ENCODE measurements at places on chromosomes 4 and X.

- no peak for DNase-seq
These were observed 443.0 kb downstream of the PCDH10 start for GRCh38 chr4:133592106-133592505.

- DNase-seq = peak; percentile 13
These were observed at the start of gene FRMPD4 for GRCh38 chrX:12138361-12139313. Gene FRMPD4 (plus strand): TSS chrX:12138473. CDS start chrX:12138972, 499 bp downstream.

DNA sequence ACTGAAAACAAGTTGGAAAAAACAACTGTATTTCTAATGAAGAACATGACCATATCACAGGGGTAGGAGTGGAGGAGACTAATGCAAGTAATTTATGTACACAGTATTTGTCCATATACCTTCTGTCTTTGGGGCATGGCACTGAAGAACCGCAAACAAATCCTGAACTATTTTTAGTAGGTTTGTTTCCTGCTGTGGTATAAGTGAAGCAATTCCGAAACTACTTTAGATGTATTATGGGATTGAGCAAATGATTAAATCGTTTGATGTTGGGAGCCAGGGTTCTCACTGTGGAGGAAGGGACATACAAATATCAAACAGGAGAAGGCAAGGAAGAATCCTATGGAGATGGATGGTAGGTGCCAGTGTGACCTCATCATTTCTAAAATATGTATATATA, 18.9 kb upstream of the SH3KBP1 start:
- DNase-seq = no peak

DNA sequence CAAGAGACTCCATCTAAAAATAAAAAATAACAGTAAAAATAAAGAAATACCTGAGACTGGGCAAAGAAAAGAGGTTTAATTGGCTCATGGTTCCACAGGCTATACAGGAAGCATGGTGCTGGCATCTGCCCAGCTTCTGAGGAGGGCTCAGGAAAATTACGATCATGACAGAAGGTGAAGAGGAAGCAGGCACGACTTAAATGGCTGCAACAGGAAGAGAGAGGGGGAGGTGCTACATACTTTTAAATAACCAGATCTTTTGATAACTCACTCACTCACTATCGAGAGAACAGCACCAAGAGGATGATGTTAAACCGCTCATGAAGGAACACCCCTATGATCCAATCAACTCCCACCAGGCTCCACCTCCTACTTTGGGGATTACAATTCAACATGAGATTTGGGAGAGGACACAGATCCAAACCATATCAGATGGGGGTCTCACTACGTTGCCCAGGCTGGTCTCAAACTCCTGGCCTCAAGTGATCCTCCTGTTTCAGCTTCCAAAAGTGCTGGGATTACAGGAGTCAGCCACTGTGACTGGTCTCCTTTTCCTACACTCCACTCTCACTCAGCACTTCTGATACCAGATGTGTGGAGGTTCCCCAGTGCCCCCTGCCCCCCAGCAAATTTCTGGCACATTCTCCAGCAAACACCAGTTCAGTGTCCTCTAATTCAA, 11.9 kb upstream of the ZNF157 start:
- peak; percentile 6 for DNase-seq

- peak; percentile 66 for DNase-seq
These were observed 102.4 kb downstream of the CLNK start for GRCh38 chr4:10582059-10582686.

DNA sequence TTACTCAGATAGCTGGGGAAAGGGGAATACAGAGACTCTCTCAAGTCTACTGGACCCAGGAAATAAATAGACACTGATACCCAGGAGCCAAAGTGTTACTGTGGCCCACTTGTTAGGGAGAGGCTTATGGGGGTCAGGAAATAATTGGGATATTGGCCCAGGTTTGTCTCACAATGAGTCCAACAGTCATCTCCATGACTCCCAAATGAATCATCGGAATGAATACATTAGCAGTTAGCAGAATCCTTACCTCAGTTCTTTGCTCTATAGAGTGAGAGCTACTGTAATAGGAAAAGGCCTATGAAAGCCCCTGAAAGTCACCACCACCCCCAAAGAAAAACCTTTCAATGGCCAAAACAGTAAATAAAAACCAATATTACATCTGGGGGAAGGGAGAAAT, 42.4 kb upstream of the ARHGEF6 start:
- peak; percentile 40 for DNase-seq

- DNase-seq = no peak
These were observed 3.5 kb downstream of the RAB9B start for GRCh38 chrX:103828529-103828928.

GRCh38 chrX:100939333-100939732, 10.6 kb upstream of the XKRX start:
- DNase-seq = no peak

GRCh38 chr4:147524601-147525000, 43.7 kb downstream of the EDNRA start:
- peak; percentile 24 for DNase-seq

DNA sequence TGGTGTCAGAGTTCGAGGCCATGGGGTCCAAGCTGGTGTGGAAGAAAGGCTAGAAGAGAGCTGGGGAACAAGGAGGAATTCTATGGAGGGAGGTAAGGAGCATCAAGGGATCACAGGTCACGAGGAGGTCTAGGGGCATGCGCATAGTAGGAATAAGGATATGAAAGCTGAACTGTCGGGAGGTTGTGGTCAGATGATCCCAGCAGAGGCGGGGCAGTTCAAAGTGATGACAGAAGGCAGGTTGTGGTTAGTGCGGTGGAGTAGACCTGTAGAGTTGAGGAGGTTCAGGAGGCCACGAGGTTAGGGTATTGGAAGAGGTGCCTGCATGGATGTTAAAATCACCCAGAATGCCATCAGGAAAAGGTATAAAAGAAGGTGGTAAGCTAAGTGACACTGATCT, 156.3 kb downstream of the TMEM164 start:
- no peak for DNase-seq

DNA sequence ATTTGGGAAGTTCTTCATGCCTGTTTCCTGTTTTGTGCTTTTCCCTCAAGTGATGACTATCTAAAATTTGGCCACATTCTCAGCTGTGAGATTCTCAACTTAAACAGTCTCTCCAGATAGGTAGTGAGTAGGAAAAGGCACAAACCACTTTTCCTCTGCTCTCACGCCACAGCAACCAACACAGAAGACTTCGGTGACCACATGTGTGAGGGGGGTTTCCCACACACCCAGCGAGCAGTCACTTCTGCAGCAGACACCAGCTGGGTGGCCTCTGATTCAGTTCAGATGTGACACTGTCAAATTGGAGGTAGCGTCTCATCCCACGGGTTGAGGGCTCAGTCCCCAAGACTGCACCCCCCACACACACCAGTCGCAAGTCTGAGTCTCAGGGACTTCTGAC, 25.1 kb upstream of the CLDN34 start:
- DNase-seq = no peak

DNA sequence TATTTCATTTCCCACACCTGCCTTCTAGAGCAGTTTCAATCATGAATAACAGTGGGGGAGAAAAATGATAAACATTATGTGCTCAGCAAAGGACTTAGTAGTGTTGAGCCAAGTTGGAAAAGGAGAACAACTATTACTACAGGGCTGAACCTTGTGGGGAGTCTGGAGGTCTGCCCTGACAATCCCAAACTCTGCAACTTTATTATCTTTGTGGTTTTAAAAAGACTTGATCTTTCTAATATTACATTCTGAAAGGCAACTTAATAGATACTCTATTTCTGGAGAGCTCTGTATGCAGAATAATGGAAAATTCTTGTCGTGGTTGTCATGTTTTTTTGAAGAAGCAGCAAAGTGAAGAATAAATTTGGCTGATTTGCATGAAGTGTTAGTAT, 116.1 kb downstream of the SPCS3 start:
- peak; percentile 87 for DNase-seq

DNA sequence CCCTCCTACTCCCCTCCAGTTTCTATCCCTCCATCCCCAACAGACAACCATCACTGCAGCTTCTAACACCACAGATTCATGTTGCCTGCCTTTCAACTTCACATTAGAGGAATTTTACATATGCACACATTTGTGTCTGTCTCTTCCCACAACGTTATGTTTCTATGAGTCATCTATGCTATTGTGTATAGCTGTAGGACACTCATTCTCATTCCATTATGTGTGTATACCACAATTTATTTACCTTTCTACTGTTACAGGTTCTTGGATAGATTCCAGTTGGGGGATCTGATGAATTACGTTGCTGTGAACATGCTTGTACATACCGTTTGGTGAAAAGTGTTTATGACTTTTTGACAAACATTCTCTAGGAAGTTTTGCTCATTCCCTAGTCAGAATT, 58.8 kb upstream of the TRPC3 start:
- peak; percentile 72 for DNase-seq

GRCh38 chr4:139672215-139672614, 6.6 kb downstream of the MGST2 start:
- peak; percentile 37 for DNase-seq

DNA sequence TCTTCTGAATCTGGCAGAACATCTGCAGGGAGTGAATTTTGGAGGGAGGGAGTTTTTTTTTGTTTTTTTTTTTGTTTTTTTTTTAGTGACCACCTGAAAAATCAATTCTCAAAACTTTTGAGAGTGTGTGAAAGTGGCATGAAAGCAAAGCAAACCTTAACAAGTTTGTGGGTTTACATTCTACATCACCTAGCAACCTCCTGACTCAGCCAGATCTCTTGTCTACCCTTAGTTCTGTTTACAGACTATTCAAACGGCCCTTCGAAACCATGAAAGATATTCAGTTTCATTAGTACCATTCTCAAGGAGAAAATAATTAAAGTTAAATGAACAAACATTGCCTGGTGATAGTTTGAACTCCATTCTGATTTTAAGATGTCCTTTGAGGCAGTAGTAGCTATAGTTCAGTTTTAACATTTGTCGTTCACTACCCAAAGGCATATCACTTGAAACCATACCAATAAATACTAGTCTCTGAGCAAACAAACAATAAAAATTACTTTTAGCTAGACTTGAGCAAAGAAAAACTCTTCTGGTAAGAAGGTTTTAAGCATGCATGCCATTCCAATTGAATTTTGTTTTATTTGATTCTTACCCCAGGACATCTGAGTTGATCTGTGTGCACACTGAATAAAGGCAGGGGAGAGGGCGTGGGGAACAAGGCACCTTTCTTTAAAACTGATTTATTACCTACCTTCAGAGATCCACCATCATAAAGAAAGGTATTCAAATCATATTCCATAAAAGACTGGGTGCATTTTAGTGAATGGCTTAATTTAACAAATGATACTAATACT, 137.7 kb downstream of the ARX start:
- DNase-seq = no peak

GRCh38 chr4:112279025-112279881, 6.5 kb downstream of the TIFA start:
- peak; percentile 3 for DNase-seq

DNA sequence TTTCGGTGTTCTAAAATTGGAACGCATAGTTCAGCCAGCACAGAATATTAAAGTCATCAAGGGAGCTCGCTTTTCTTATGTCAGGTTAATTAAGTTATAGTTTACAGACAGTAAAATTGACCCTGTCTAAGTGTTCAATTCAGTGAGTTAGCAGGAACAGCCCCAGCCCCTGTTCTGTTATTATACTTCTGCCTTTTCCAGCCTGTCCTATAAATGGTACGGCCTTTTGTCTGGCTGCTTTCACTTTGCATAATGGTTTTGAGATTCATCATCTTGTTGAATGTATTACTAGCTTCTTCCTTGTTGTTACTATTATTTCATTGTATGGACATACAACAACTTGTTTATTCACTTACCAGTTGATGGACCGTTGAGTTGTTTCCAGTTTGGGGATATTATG, 9.5 kb downstream of the CXCL13 start:
- DNase-seq = no peak

GRCh38 chr4:83378419-83378818, 43.8 kb upstream of the HPSE start:
- DNase-seq = no peak

DNA sequence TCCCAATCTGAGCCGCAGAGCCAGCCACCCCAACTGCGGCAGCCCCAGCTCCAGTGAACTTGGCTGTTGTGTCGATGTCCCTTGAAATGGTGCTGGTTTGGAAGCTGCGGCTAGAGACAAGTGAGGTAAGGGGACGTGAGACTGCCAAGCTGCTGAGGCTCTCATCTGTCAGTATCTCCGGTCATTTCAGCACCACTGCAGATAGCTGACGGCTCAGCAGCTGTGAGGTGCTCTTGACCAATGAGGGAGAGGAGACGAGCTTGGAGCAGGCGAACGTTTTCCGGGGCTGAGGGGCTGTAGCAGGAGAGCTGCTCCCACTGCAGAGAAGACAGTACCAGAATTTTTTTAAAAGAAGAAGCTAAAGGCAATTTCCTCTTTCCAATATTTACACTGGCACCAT, 175.5 kb upstream of the CASK start:
- no peak for DNase-seq

DNA sequence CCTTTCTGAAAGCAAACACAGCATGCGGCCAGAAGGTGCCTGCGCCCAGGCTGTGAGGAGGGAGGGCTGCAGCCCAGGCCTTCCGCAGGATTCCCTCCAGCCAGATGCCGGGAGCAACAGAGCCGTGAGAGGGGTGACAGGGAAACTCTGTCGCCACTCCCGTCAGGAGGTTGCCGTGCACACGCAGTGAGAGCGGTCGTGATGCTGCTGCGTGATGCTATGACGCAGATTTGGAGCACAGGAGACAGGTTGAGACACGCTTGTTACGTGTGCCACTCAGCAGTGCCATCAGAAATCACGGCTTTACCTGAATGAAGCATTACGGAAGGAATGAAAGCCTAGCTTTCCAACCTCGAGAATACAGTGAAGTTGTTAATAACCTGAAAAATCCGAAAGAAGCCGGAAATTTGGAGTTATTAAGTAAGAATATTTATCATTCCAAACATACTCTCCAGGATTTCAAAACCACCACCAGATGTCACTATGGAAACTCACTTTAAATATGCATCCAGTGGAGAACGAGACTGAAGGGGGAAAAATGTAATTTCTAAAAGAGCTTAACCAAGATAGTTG, 54.4 kb downstream of the FAT1 start:
- peak; percentile 80 for DNase-seq

- no peak for DNase-seq
These were observed 193.4 kb upstream of the EDNRA start for GRCh38 chr4:147287588-147287890.

DNA sequence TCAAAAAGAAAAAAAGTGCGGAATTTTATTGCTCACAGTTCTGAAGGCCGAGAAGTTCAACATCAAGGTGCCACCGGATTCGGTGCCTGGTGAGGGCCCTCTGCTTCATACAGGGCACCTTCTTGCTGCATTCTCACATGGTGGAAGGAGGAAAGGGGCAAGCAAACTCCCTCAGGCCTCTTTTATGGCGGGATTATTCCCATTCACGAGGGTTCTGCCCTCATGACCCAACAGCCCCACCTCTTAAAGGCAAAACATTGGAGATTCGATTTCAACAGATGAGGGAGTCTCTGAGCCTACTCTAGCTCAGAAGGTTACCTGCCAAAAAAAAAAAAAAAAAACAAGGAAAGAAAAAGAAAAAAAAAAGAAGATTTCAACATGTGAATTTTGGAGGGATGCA, 64.1 kb upstream of the CBR4 start:
- no peak for DNase-seq

DNA sequence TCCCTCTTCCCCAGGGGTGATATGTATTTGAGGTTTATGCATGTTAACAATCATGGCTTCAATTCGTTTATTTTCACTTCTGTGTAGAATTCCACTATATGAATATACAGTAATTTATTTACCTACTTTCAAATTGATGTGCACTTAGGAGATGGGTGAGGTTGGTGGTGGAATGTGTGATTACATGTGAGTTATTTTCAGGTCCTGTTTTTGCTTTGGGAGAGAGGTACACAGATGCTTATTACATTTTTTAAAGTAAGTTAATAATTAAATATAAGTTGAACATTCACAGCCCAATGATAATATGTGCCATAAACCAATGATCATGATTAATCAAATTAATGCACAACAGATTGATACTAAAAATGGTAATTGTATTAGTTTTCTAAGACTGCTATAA, 79.5 kb downstream of the SPRY1 start:
- no peak for DNase-seq

- peak; percentile 71 for DNase-seq
These were observed 77.3 kb downstream of the PHEX start for GRCh38 chrX:22109442-22109841.

Data from EH (cell line).